Aorta (tissue), 5 donors: ENCODE measurements at places on chromosomes 4 and X.

GRCh38 chr4:95601356-95601755 is 52.6 kb upstream of the UNC5C start:
- no peak for DNase-seq

DNA sequence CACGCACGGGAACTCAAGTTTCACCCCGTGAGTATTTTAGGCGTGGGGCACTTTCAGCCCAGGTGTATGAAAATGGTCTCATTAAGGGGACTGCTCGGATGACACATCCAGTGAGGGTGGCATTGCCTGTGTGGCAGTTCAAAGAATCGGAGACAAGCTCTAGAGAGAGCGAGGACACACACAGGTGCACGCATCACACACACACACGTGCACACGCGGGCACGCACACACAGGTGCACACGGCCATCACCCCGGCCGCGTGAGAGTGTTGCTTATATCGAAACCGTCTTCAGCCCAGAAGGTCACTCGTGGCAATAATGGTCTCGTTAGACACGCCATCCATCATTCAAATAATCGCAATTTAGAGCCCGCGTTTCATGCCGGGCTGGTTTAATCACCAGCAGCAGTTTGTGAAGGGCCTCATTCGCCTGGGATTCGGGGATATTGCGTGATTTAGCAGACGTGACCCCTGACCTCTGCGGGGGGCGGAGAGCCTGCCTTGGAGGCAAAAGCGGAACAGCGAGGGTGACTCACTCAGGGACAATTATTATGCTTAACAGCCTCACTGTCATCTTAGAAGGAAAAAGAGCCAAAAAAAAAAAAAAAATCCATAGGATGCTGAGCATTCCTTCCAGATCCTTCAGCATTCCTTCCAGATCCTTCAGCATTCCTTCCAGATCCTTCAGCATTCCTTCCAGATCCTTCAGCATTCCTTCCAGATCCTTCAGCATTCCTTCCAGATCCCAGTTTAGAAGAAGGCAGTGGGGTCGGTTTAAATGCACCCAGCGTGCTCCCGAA is 89.4 kb upstream of the PPP2R3B start:
- DNase-seq: no peak

- no peak for DNase-seq
Measured at GRCh38 chr4:172489861-172490260, 676.7 kb downstream of the GALNTL6 start.

GRCh38 chr4:189050643-189051042 is 890.0 kb upstream of the FRG1 start:
- no peak for DNase-seq

GRCh38 chr4:21543514-21543913 is 405.1 kb downstream of the KCNIP4 start:
- no peak for DNase-seq
